Metanephros (tissue), 2 donors: ENCODE measurements at places on chromosomes 2 and 18. TPM values are rescaled to one million over a fixed set of nuclear protein-coding genes. Genes with fewer than 3 reads are reported as not detected.

PFN4 gene
- total RNA-seq = 2.6 TPM

UGT1A10 gene
- total RNA-seq = not detected

SAG gene
- not detected for total RNA-seq

ANKRD30B gene
- not detected for total RNA-seq

SLC23A3 gene
- total RNA-seq = 6.9 TPM

CHST9 gene
- 1.6 TPM for total RNA-seq

ERICH2 gene
- not detected for total RNA-seq

ATP5MC3 gene
- 167 TPM for total RNA-seq

MCEE gene
- total RNA-seq = 30.0 TPM

IL1A gene
- 0.41 TPM for total RNA-seq

DTNA gene
- 23.8 TPM for total RNA-seq

SPIRE1 gene
- 36.6 TPM for total RNA-seq

ALLC gene
- not detected for total RNA-seq

AMER3 gene
- 0.23 TPM for total RNA-seq

POTEJ gene
- 0.12 TPM for total RNA-seq

TGFA gene
- total RNA-seq = 13.8 TPM

NIFK gene
- total RNA-seq = 31.9 TPM

SP5 gene
- 3.3 TPM for total RNA-seq

KCNG3 gene
- 4.8 TPM for total RNA-seq

CTNNA2 gene
- 2.3 TPM for total RNA-seq

ANO7 gene
- 1.6 TPM for total RNA-seq

PTPN2 gene
- 28.2 TPM for total RNA-seq

CD8B gene
- 0.88 TPM for total RNA-seq

POTEI gene
- total RNA-seq = 0.06 TPM

UGT1A6 gene
- 3.4 TPM for total RNA-seq

GRHL1 gene
- total RNA-seq = 5.4 TPM

IHH gene
- 1.5 TPM for total RNA-seq

REV1 gene
- total RNA-seq = 79.2 TPM

LOXHD1 gene
- 2.2 TPM for total RNA-seq

COL4A4 gene
- total RNA-seq = 38.8 TPM

PDE6D gene
- 14.9 TPM for total RNA-seq

FAM237A gene
- not detected for total RNA-seq

DDX1 gene
- total RNA-seq = 71.8 TPM

NAT8 gene
- total RNA-seq = 12.0 TPM

ANKRD30BL gene
- 1.4 TPM for total RNA-seq

BMP10 gene
- total RNA-seq = not detected

MEIS1 gene
- 201 TPM for total RNA-seq

CPO gene
- total RNA-seq = not detected

ACTG2 gene
- 2.6 TPM for total RNA-seq

OLA1 gene
- total RNA-seq = 58.3 TPM

CKAP2L gene
- total RNA-seq = 8.2 TPM

POLR1B gene
- total RNA-seq = 23.8 TPM

ALPG gene
- total RNA-seq = not detected

SULT1C4 gene
- 55.4 TPM for total RNA-seq

SYT4 gene
- total RNA-seq = 1.1 TPM

RAB31 gene
- total RNA-seq = 24.3 TPM

CPLX4 gene
- not detected for total RNA-seq

DUSP11 gene
- total RNA-seq = 40.6 TPM

TWIST2 gene
- total RNA-seq = 10.7 TPM

CAMKMT gene
- 19.9 TPM for total RNA-seq

PRKAG3 gene
- total RNA-seq = 5.0 TPM

CD28 gene
- 2.7 TPM for total RNA-seq

MC5R gene
- total RNA-seq = 0.47 TPM

RIT2 gene
- total RNA-seq = 0.35 TPM
